ENCODE measurements at places on chromosomes 3 and 15.

DNA sequence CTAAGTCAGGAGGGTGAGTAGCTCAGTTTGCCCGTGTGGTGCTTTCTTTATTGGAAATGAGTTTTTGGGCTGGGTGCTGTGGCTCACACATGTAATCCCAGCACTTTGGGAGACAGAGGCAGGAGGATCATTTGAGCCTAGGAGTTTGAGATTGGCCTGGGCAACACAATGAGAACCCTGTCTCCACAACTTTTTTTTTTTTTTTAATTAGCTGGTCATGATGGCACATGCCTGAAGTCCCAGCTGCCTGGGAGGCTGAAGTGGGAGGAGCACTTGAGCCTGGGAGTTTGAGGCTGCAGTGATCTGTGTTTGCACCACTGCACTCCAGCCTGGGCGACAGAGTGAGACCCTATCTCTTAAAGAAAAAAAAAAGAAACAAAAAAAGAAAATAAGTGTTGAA lies 174.9 kb downstream of the NSMCE3 start:
- DNase-seq, result no peak

- DNase-seq, result no peak
Observed at GRCh38 chr15:85312929-85313331, 67.5 kb upstream of the AKAP13 start.

GRCh38 chr3:25563601-25564000 lies 101.1 kb downstream of the TOP2B start:
- no peak for DNase-seq

- DNase-seq, result no peak
Observed at GRCh38 chr3:149454746-149455145, 19.8 kb upstream of the TM4SF4 start.

GRCh38 chr3:54999159-54999558 lies 71.3 kb upstream of the LRTM1 start:
- DNase-seq, result no peak

- DNase-seq, result no peak
Observed at GRCh38 chr3:18245721-18246120, 179.4 kb downstream of the SATB1 start.

DNA sequence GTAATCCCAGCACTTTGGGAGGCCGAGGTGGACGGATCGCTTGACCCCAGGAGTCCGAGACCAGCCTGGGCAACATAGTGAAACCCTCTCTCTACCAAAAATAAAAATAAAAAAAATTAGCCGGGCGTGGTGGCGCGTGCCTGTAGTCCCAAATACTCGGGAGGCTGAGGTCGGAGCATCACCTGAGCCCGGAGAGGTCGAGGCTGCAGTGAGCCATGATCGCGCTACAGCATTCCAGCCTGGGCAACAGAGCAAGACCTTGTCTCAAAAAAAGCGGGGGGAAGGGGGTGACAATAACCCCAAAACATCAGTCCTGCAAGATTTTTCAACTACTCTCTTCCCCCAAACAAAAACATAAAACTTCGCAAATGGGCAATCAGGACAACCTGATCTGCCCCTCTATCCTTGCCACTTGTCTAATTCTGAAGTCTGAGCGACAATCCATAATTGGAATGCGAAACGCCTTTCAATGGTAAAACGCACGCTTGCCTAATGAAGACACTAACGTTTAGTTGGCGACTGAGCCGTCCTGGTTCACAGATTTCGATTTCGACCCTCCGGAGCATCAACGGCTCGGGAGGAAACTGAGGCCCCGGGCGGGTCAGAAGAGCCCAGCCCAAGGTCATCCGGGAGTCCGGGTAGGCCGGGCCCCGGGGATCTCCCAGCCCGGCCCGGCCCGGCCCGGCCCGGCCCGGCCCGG lies 868 bp downstream of the BTBD1 start:
- no peak for DNase-seq

- DNase-seq, result no peak
Observed at GRCh38 chr3:188949456-188949855, 222.3 kb upstream of the TPRG1 start.

DNA sequence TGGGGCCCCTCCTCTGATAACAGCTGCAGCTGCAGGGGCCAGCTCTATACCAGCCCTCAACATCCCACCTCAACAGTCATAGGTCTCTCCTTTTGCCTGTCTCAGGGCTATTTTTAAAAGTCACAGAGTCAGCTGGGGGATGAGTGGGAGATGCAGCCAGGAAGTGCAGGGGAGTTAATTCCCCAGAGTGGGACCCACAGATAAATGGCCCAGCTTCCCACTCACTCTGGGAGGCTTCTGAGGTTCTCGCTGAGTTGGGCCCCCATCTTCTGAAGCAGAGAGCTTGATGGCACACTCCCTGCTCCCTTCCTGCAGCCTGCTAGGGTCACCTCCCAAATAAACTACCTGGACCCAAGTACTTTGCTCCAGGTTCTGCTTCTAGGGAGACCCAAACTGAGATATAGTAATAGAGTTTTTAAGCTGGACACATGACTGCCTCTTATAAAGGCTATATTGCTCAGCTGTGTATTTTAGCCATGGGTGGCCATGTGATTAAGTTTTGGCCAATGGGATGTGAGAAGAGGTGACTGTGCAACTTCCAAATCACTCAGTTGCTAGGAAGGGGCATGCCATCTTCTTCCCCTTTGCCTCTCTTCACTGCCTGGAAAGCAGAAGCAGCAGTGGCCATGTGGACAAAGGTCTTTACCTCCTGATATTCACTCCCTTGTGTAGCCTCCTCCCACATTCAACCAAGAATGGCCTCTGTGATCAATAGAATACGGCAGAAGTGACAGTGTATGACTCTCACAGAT lies 15.5 kb upstream of the VIPR1 start:
- no peak for DNase-seq

DNA sequence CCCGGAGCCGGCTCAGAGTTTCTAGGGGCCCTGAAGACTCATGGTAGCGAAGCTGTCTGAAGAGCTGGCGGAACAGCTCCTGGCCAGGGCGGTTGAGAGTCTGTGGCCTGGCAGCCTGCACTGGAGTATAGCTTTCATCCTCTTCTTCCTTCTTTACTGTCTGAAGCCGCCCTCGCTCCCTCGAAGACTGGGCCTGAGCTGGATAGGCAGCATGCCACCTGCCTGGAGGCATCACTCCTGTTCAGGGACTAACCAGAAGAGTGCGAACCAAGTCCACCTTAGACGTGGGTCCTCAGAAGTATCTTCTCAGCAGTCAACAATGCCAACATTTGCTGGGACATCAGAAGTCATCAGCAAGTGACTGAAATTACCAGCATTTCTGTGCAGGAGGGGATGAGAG lies 22.2 kb downstream of the ZNF445 start:
- no peak for DNase-seq

- no peak for DNase-seq
Observed at GRCh38 chr3:169923831-169924230, 12.5 kb downstream of the SAMD7 start.

GRCh38 chr3:36558961-36559360 lies 178.7 kb downstream of the STAC start:
- DNase-seq, result no peak

DNA sequence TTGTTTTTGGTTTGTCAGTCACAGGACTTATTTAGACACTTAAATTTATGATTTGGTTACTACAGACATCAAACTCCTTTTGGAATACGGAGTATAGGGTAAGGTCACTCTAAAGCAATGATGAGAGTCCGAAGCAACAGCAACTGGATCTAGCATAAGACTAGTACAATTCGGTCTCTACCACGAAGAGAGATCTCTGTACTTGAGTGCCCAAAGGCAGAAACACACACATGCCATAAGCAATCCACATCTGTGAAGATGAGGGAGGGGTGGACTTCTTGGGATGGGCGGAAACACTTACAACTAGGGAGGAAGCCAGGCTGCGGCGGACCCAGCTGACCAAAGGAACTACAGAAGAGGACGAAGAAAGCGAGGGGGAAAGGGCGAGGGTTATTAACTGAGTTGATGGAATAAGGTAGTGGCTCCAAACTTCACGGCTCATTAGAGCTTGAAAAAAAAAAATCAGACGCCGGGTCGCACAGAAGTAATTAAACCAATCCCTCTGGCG lies 595 bp downstream of the DPH6 start:
- no peak for DNase-seq

DNA sequence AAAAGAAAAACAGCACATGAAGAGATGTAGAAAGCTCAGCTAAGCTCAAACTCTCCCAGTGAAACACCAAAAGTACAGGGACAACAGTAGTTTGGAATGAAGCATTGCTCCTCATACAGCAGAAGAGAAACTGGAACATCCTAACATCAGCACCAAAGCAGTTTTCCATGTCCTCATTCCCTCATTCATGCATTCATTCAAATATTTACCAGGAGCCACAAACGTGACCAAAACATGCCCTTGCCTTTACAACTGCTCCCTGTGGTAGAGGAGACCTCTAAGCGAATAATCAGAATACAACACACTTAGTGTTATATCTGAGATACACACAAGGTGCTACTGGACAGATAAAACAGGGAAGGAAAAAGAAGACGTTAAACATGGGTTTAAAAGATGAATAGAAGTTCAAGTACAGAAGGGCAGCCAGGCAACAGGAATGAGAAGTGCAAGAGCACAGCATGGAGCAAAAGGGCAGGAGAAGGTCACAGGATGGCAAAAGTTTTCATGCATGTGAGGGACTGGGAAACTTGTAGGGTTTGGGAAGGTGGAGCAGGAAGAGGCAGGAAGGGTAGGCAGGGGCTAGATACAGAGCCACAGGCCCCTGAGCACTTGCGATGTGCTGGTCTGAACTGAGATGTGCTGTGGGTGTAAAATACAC lies 58.5 kb upstream of the LMCD1 start:
- no peak for DNase-seq

DNA sequence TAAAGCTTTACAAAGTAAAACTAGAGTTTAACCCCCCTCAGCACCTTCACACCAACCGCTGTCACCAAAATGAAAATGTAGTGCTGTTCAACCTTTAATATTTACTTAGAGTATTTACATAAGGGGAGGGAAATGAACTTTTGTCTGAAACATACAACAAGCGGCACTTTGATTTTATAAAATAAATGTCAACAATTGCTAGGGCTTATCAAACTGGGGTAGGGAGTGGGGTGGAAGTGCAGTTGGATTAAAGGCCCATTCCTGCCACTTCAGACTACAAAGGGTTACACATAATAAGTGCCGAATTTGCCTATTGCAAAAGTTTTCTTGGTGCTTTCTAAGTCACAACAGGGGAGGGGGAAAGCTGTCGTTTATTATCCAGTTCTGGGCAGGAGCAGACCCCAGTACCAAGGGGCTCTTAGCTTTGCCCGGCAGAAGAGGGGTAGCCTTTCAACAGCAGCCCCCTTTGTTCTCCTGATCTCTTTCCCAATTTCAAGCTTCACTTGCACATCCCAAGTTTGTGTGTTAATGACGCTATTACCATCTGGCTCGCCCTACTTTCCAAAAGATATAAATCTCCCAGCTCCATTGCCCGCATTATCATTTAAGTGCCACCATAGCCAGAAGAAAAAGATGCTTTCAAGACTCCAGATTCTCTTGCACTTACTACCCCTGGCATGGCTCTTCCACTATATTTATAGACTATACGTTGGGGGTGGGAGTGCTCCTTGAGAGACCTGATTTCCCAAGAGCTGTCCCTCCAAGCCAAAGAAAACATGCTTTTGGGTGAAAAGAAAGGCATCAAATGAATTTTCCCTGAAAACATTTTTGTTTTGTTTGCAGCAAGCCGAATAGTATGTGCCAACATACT lies 17.0 kb downstream of the SOX2 start:
- no peak for DNase-seq

- DNase-seq, result no peak
Observed at GRCh38 chr15:76730262-76730661, 174.9 kb downstream of the SCAPER start.

- DNase-seq, result no peak
Observed at GRCh38 chr3:30658328-30659052, 52.1 kb downstream of the TGFBR2 start.

GRCh38 chr15:64864068-64864467 lies 22.4 kb downstream of the PLEKHO2 start:
- DNase-seq, result no peak

DNA sequence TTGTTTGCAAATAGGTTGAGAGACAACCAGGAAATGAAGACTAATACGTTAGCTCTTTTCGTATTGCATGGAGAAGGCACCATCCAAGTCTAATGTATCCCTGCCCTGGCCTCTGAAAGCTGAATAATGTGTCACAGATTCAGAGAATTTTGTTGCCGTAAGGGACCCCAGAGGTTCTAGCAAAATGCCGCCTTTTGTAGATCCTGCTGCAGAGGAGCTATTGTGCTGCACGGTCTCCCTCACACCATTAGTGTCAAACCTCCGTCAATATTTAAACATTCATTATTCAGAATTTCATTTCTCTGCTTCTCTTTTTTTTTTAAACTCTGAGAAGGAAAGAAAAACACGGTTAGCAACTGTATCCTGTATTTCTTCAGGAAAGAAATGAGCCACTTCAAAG lies 238.7 kb downstream of the EPHB1 start:
- no peak for DNase-seq

DNA sequence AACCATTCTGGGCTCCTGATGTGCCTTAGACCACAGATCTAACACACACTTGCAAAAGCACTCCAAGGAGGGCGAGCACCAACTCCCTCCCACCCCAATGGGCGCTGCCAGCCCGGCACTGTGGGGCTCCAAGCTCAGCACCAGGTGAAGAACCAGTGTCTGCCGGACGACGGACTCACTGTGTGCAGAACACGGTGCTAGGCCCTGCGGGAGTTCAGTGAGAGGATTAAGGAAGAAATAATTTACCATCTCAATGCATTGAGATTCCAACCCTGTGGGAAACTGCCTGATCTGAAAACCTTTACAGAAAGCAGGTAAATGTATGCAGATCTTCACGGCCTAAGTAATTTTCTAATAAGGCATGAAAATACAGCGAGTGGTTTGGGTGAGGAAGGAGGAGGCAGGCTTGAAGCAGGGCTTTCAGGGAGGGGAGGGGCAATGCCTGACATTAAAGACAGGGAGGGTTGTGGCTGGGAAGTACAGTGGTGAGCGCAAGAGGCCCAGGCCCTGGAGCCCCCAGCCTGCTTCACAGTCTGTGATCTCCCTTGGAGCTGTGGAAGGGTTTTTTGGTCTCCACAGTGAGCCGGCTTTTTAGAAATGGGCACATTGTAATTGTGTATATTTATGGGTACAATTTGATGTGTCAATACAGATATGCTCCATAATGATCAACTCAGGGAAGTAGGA lies 35.6 kb upstream of the CHRNB4 start:
- DNase-seq, result no peak

DNA sequence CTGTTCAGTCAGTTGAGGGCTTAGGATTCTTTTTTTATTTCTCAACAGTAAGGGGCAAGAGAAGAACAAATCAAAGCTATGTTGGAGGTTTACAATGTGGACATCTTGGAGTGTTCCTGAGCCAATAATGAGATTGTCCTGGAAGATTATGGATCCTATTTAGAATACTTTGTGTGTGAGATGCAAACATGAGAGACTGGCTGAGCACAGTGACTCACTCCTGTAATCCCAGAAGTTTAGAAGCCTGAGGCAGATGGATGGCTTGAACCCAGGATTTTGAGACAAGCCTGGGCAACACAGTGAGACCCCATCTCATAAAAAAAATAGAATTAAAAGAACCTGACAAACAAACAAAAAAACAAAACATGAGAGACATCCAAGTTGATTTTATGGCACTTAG lies 351.6 kb downstream of the GAP43 start:
- no peak for DNase-seq

DNA sequence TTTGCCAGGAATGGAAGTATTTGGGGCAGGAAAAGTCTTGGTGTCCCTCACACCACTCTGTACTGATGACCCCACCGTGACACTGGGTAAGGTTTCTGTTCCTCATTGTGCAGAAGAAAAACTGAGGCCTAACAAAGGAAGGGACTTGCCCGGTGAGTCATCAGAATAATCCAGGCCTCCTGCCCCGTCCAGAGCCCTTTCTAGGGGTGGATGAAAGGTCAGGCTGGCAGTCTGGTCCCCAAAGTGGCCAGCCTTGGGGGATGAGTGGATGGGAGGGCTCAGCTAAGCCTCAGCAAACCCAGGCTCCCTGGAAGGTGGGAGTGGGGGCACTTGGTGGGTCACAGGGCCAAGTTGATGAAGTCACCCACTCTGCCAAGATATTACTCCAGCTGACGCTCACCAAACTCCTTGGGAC lies 2.3 kb upstream of the DNAH1 start:
- no peak for DNase-seq

Measured in activated CD8-positive, alpha-beta memory T cell treated with anti-CD3 and anti-CD28 coated beads for 48 hours (primary cell).